ENCODE measurements at places on chromosomes 7 and 10.

- no peak for DNase-seq
Observed at GRCh38 chr7:130683026-130683425, 3.3 kb downstream of the TSGA13 start.

DNA sequence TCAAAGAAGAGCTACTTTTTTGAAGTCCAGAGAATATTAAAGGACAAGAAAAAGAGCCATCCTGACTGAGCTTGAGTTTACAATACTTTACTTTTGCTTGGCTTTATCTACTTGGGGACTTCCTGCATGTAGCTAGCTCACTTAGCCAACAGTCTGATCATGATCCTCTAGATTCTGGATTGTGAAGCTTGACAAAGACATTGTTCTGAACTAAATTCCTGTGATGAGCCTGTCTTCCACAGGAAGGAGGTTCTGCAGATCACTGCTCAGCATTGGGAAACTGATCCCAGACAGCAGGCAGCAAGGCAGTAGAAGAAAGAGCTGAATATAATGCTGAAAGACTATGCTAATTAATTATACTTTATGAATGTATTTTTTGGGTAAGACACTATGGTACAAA lies 296.4 kb downstream of the DGKB start:
- no peak for DNase-seq

GRCh38 chr7:35725280-35725680 lies 30.3 kb upstream of the HERPUD2 start:
- no peak for DNase-seq

DNA sequence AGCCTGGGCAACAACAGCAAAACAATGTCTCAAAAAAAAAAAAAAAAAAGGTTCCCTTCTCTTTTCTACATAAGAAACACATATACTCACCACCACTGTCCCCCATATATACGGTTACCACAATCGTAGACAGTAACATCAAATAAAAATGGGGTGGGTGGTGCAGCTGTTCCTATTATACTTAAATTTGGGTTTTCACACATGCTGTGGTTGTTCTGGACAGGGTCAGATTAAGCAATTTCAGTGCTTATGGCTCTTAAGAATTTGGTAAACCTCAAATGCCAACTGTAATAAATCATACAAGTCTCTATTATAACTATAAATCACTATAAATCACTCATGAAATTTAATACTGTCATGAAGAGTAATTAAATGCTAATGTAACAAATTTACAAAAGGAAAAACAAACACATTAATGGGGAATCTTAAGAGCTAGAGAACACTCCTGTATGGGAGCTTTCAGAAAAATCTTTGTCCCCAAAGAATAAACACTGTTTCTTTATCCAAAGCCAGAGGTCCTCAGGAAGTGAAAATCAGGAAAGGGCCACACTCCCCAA lies 143.6 kb downstream of the GLI3 start:
- DNase-seq = no peak

- DNase-seq = no peak
Observed at GRCh38 chr7:70736715-70737460, 395.1 kb upstream of the GALNT17 start.

- no peak for DNase-seq
Observed at GRCh38 chr7:139495580-139496125, 12.2 kb upstream of the KLRG2 start.

DNA sequence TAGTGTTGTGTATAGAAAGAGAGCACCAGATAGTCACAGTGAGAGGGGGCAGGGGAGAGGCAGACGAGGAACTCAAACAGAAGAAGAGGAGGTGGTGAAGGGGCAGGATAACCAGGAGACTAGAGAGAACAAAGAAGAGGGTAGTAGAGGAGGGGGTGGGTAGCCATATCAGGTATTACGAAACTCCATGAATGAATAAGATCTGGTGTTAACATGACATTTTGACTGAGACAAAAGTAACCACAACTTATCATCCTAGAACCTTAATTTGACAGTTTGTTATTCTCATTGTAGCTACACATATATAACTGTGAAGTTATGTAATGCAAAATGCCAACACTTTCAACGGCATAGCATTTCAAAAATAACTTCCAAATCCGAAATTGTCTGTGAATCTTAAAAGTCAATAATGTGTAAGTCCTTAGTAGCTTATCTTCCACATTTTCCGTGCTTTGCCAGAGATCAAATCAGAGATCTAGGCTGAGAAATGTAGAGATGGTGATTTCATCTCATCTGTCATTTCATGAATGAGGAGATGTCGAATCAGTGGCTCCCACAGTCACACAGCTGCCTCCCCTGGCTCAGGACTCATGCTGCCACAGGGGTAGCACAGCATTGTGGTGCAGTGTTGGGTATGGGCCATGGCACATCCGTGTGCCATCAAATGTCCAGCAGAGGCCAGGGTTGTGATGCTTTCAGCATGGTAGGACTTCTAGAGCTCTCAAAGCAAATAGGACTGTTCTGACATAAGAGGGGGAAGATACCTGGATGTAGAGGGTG lies 202.1 kb downstream of the HECW1 start:
- DNase-seq = no peak

- DNase-seq = no peak
Observed at GRCh38 chr7:105245398-105246114, 143.2 kb downstream of the SRPK2 start.

DNA sequence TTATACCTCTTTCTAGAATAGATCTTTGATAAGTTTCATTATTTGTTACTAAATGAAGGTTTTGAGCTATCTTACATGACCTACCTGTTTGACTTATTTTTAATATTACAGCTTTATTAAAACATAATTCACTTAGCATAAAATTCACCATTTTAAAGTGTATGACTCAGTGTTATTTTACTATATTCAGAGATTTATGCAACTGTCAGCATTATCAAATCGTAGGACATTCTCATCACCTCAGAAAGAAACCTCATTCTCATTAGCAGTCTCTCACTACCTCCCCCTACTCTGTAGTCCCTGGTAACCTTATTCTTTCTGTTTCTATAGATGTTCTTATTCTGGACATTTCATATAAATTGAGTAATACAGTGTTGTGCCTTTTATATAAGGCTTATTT lies 207.9 kb upstream of the FOXP2 start:
- DNase-seq = no peak
